ENCODE measurements at places on chromosomes 6 and 20. TPM values are rescaled to one million over a fixed set of nuclear protein-coding genes. Genes with fewer than 3 reads are reported as not detected.
A peak's percentile ranks its signal among the peaks of the same experiment; 100 is the strongest.

DNA sequence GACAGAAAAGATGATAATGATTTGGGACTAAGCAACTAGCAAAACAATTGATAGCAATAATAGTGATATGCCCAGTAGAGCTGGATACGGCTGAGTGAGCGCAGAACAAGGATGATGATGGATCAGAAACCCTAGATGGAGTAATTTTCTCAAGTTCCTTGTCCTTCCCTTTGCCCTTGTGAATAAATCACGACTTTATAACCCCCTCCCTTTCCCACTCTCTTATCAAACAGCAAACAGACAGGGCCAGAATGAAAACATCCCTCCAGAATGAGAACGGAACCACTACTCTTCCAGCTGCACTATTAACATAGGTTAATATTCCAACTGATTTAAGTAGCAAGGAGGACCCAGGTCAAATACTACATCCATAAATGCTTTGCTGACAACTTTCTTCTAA, 1.3 kb upstream of the MTFR2 start:
- no peak overlapping the region for H3K4me3 ChIP-seq
- peaks cover 4% of the 10 kb centered on the region for H3K36me3 ChIP-seq
- DNase-seq: no peak
- no peak overlapping the region for H3K27ac ChIP-seq
- H3K4me1 ChIP-seq: peaks cover 11% of the 10 kb centered on the region

Gene SLC17A2
- total RNA-seq: not detected

GRCh38 chr20:17786221-17786718, 86.5 kb downstream of the BANF2 start:
- H3K27me3 ChIP-seq: no peaks in the 10 kb centered on the region
- peaks cover 2% of the 10 kb centered on the region for H3K4me1 ChIP-seq
- H3K27ac ChIP-seq: peak overlapping the region; percentile 81
- DNase-seq: no peak
- H3K36me3 ChIP-seq: no peaks in the 10 kb centered on the region
- no peak overlapping the region for H3K4me3 ChIP-seq

Gene NR2E1
- not detected for total RNA-seq

Gene SCGN
- not detected for total RNA-seq

DNA sequence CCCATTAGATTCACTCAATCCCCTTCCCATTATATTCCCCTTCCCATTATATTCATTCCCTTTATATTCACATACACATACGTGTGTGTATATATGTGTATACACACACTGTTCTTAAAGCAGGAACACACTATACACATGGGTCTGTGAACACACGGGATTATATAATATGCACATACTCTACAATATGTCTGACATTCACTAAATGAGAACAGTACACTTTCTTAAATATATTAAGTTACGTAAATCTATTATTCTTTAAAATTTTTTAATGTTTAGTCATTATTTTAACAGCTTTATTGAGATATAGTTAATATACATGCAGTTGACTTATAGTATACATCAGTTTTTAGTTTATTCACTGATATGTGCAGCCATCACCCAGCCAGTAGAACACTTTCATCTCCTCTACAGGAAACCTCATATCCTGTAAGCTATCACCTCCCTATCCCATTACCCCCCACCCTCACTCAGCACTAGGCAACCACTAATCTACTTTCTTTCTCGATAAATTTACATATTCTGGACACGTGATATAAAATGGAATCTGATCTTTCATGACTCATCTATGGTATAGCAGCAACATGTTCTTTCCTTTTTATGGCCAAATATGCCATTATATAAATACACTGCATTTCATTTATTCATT, 13.9 kb upstream of the SUMO4 start:
- H3K27me3 ChIP-seq: no peaks in the 10 kb centered on the region
- H3K27ac ChIP-seq: no peak overlapping the region
- H3K36me3 ChIP-seq: peaks cover 4% of the 10 kb centered on the region
- DNase-seq: no peak
- no peak overlapping the region for H3K4me3 ChIP-seq
- H3K4me1 ChIP-seq: peaks cover 11% of the 10 kb centered on the region

Measured in ascending aorta (tissue), 2 donors.